ENCODE measurements at places on chromosomes 3 and 15.

- no peak for DNase-seq
Observed at GRCh38 chr3:6753536-6753935, 107.4 kb upstream of the GRM7 start.

GRCh38 chr3:25589783-25590258, 74.9 kb downstream of the TOP2B start:
- DNase-seq: no peak

DNA sequence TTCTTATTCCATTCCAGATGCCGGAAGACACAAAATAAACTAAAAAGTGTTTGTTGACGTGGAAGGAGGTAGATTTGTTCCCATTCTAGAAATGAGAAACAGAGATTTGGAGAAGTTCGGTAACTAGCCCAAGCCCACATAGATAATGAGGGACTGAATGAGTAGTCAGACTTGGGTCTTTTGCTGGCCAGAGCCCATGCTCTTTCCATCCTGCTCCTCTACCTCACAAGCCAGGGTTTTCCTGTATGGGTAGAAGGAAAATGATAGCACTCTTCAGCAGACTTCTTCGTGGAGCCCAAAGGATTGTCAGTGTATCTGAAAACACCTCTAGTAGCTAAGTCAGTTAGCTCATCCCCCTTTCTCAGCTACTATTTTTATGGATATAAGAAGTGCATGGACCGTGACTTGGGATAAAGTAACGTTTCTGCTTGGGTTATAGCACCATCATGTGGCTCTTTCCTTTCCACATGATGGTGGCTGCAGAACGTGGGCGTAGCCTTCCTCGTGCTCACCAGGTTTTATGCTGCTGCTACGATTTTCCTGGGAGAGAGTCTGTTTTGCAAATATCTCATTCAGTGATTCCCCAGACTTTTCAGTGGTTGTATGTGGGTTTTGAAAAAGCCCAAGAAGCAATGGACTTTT, 84.6 kb downstream of the DGKG start:
- DNase-seq: no peak

DNA sequence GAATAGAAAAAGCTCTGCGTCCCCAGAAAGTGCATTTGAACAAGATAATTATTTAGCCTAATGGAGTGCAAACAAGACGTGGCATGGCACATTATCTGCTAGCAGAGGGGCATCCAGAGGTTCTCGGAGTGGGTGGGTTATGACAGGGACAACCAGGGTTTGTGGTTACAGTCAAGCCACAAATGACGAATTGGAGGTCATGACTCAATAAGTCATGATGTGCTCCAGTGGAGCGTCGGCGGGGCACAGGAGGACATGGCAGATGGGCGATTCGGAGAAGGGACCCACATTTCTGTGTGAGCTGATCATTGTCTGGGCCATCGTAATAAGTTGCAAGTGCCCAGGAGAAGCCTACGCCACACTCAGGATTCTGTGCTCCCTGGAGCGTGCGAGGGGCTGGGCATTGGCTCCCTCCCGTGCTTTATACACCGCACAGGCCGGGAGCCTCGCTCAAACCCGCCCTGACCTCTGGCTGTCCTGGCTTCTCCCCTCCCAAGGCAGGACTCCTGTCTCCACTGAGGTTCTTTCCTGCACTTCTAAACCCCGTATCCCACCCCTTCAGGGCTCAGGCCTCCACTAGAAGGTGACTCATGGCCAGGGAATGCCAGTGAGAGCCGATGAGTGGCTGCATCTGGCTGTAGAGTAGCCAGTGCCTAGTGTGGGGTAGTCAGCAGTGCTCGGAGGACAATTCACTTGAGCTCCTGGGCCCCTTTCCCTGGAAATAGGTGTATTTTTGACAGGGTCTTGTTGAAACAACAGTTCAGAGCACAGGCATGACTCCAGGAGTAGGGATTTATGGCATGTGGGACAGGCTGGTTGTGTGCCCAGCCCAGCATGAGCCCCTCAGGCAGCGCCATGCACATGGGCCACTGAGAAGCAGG, 67.4 kb downstream of the GRIP2 start:
- DNase-seq: no peak

- DNase-seq: no peak
Observed at GRCh38 chr3:54897028-54897711, 30.7 kb downstream of the LRTM1 start.

- DNase-seq: no peak
Observed at GRCh38 chr15:55530861-55531313, 22.9 kb upstream of the DNAAF4 start.

DNA sequence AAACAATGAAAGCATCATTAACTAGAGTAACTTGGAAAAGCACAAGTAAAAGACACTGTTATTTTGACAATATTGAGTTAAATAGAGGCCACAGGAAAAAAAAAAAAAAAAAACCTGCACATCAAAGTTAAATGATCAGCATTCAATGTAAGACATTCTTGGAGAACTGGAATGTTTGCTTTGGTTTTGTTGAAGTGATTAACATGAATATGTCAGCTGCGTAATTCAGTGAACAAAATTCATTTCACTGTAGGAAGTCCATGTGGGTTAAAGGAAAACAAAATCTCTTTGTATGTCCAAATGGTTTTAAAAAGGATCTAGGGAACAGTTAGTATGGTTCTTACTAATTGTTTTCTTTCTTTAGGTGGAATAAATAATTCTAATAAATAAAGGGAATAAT, 252.8 kb upstream of the CNTN6 start:
- no peak for DNase-seq

DNA sequence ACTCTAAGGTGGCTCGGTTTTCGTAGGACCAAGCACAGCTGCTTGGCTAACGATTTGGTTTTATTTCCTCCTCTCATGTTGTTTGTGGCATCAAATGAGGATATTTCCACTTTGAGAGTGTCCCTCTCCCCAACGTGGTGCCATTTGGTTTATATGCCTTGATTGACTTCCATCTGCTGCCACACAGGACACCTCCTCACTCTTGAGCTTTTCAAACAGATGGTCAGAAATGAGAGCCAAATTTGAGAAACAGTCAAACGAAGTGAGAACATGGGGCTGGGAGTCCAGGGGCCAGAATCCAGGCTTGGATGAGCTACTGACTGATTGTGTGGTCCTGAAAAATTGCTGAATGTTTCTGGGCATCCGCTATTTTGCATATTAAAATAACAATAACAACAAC, 43.5 kb downstream of the CEMIP start:
- DNase-seq: no peak

- no peak for DNase-seq
Observed at GRCh38 chr3:193909387-193909786, 226.6 kb upstream of the HES1 start.

Measured in stimulated activated CD4-positive, alpha-beta T cell treated with anti-CD3 and anti-CD28 coated beads, TNF-alpha, amount 100 ng/mL, for 4 hours (primary cell).